ENCODE measurements at places on chromosomes 6 and 20.

DNA sequence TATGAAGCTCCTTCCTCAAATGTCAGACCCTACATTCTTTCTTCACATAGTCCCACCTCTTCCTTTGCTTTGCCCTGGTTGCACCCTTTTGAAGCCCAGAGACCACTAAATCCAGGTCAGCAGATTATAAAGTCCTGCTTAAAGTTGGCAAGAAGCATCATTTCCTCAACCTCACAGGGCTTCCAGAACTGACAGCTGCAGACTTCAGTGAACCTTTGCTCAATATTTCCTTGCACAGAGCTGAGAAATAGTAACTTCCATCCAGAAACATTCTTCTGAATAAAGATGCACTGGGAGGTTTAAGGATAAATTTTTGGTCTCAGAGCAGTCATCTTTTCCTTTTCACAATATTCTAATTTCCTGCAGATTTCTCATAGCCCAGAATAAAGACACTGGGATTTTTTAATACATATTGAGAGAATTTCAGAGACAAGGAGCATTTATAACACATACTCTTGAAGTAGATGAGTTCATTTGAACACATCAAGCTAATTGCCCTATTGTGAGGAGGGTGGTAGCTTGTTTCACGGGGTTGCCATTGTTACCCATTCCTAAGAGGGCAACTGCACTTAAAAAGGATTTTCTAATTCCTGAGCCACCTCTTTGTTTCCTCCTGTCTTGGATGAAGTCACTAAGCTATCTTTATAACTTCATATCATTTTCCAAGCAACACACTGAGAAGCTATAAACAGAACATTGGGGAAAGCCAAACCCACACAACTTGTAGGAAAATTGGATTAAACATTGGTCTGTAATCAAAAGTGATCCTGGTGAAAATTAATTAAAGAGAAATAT lies 150.2 kb upstream of the PLN start:
- no peak for DNase-seq

DNA sequence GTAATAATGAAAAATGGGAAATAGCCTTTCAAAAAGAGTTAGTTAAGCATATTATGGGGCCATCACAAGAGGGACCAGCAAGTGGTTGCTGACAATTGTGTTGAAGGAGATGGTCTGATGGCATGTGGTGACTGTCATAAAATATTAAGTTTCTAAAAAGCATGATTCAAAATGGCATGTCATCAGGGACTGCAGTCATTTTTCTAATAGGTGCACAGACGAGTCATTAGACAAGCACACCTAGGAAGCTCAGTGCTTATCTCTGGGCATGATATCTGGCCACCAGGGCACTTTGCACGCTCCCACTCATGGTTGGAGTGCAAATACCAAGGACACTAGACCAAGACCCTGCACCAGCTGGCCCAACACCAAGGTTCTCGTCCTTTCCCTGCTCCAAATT lies 226.5 kb downstream of the ANKRD60 start:
- DNase-seq, result no peak

DNA sequence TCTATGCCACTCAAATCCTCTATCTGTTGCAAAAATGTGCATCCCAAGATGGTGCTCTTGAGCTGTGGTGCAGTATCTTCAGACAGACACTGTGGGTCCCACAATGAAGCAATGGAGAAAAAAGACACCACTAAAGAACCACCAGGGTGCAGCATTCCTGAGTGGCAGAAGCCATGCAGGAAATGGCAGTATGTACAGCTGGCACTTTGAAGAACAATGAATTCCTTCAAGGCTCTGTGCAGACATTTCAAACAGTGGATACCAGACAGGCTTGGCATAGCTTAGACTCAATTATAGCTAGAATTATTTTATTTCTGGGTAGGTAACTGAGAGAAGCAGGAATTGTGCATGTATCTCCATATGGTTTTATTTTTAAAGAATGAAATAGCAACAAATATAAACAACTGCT lies 24.0 kb upstream of the HDAC2 start:
- no peak for DNase-seq

DNA sequence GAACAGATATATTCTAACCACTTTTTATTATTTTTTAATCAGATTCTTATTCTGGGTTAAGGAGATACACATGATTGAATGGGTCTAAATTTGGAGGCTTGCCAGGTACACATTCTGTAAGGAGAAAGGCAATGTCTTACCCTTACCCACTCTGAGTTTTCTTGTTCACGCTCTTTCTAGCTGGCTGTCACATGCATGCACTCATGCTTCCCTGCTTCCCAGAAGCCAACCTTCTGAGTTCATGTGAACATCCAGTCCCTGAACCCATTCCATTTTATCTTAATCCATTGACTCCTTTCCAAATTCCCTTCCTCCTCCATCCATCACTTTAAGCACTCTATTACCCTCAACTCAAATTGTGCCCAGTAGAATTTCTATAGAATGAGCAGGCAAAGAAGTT lies 17.5 kb upstream of the MOCS1 start:
- DNase-seq, result no peak

DNA sequence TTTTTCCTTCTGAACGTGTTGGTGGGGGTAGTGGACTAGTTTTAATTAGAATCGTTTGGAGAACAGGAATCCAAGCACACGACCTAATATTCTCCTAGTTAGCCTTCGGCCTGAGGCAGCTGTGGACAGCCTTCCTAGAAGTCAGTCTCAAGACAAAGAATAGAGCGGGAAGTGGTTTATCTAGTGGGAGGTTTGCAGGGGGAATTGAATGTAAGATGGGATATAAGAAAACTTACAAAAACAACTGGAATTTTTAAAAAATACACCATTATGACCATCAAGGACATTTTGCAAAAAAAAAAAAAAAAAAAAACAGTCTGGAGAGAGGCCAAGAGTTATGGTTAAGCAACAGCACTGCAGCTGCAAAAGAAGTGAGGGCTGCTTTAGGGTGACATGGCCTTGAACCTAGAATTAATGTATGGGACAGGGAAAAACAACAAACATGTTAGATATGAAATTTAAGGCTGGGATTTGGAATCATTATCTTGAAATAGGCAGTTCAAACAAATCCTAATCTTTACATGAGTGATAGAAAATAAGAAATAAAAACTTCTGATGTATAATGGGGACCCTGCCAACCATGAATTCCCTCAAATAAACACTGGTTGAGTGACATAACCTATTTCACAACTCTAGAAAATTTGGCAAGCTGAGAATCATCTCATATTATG lies 40.2 kb downstream of the PLAGL1 start:
- no peak for DNase-seq

- no peak for DNase-seq
Measured at GRCh38 chr20:10798811-10799210, 125.0 kb upstream of the JAG1 start.

DNA sequence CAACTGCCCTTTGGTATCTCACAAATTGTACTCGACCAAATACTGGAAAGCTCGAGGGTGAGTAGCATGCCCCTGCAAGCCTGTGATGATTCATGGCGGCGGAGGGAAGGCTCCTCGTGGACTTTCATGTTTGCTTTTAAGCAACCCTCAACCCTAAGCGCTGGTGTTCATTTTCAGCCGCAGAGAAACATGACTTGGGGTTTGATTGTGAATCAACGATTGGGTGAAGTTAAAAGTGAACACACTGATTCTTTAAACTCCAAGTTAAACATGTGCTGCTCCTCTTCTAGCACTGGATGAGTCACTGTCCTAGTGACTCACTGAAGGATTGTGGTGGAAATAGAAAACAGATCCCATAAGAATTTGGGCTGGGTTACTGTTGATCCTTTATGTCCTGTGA lies 8.3 kb downstream of the CD109 start:
- DNase-seq, result no peak

GRCh38 chr6:24537771-24538385 lies 43.1 kb downstream of the ALDH5A1 start:
- no peak for DNase-seq

DNA sequence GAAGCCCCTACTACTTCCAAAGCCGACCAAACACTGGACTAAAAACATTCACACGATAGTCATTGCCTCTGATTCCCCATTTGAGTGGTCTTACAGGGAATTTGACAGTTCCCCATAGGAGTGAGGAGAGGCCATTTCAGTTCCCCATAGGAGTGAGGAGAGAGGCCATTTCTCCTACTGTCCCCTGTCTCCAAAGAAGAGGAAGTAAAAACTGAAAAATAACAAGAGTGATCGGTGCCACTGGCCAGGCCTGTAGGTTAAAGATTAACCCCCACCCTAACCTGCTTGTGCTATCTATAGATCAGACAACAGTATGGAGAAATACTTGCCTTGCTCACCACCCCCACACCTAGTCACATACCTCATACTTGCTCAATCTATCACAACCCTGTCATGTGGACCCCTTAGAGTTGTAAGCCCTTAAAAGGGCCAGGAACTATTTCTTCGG lies 204.0 kb upstream of the MOCS1 start:
- DNase-seq, result no peak

- DNase-seq, result no peak
Measured at GRCh38 chr6:130788954-130789353, 38.3 kb upstream of the SMLR1 start.

DNA sequence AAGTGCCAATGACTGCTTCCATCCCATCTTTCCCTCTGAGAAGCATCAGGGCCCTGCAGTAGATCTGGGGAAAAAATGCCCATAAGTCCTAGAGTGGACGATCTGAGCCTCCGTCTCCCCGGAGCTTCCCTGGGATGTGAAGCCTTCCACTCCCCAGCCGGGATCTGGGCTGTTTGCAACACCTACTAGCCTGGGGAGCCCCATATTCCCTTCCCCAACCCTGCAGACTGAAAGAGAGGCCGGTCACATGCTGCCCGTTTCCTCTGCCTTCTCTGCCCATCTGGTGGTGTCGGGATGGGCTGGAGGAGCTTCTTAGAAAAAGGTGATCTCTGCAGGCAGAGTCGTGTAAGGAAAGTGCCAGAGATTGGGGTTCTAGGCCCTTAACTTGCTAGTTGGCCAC lies 1.1 kb downstream of the SNPH start:
- no peak for DNase-seq

DNA sequence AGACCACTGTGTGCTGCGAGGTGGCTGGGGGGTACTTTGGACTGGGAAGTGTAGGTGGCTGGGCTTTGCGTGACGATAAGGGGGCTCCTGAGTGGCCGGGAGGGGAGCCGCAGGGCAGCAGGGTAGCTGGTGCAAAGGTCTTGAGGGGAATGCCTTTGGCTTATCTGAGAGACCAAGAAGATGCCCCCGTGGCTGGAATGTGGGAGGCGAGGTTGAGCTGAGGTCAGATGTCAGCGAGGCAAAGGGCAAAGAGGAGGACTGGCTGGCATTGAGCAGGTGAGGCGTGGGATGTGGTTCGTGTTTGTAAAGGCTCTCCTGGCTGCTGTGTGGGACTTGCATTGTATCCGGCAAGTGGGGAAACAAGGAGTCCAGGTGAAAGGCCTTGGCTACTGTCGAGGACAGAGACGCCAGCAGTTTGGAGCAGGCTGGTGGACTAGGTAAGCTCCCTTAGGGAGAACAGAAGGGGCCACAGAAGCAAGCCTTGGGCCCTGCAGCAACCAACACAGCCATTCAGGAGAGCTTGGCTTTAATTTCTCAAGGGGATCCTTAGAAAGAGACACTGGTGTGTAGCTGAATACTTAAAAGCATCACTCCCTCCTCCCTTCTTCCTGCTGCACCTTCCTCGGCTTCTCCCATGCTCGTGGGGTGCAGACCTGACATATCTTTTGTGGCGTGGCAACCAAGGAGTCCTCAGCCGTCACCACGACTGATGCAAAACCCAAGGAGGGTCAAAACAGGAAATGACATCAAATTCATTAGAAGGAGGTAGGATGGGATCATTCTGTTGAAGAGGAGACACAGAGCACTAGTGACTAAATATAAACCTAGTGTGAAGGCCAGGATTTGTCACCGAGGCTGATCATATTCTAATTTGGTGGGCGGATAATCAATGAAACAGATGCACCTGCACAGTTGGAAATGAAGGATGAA lies 53.5 kb upstream of the ERVFRD-1 start:
- DNase-seq, result no peak

Measured in activated T-cell treated with anti-CD3 and anti-CD28 coated beads for 1 hour (primary cell).